Stimulated activated CD8-positive, alpha-beta memory T cell treated with anti-CD3 and anti-CD28 coated beads, Interleukin-7, amount 100 ng/mL, for 1 hour (primary cell): ENCODE measurements at places on chromosomes 4 and X.

GRCh38 chr4:141142423-141142822, 9.2 kb upstream of the RNF150 start:
- no peak for DNase-seq

GRCh38 chr4:170170861-170171260, 81.1 kb upstream of the AADAT start:
- DNase-seq: no peak

DNA sequence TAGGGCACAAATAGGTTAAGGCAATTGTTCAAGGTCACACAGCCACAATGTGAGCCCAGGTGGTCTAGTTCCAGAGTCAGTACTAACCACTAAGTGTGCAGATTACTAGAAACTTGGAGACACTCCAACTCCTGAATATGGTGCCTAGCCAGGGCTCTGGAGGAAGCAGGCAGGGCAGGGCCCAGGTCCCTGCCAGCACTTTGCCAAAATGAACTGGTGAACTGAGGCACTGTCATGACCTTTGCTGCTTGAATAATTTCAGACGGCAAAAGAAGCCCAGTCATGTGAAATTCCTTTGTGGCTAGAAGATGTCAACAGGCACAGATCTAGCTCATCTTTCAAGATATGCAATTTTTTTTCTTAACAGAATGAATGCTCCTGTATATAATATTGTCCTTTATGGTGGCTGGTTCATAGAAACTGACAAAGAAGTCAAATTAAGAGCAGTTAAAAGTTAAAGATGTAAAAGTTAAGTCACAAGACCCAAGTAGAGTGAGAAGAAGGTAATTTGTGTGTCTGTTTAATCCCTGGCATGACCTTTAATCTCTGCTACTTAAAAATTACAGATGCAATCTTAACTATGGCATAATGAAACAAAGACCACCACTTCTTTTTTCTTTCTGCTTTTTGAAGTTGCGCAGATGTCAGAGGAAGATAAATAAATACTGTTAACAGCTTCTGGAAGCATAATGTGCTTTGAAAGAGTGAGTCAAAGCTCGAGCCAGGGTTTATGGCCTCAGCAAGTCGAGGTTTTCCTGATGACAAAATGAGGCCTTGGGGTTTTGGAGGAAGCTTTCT, 54.1 kb downstream of the SHROOM3 start:
- no peak for DNase-seq

- DNase-seq: no peak
Measured at GRCh38 chrX:112888916-112889315, 48.3 kb upstream of the AMOT start.

DNA sequence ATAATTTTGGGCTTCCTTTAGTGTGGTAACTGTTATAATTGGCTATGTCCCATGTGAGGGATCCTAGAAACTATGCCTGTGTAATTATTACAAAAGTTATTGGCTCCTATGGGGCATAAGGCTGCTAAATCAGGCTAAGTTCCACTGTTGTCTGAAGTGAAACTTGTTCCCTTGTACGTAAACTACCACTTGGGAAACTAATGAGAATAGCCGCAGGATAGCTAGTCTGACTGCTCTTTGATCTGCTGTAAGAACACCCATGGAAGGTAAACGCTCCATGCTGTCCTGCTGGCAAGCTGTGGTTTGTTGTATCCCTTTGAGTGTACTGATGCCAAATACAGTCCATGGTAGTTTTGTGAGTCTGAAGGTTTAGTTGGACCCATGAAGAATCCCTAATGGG, 9.3 kb upstream of the MAOA start:
- DNase-seq: no peak

GRCh38 chr4:158162631-158163030, 10.2 kb downstream of the GASK1B start:
- DNase-seq: no peak

DNA sequence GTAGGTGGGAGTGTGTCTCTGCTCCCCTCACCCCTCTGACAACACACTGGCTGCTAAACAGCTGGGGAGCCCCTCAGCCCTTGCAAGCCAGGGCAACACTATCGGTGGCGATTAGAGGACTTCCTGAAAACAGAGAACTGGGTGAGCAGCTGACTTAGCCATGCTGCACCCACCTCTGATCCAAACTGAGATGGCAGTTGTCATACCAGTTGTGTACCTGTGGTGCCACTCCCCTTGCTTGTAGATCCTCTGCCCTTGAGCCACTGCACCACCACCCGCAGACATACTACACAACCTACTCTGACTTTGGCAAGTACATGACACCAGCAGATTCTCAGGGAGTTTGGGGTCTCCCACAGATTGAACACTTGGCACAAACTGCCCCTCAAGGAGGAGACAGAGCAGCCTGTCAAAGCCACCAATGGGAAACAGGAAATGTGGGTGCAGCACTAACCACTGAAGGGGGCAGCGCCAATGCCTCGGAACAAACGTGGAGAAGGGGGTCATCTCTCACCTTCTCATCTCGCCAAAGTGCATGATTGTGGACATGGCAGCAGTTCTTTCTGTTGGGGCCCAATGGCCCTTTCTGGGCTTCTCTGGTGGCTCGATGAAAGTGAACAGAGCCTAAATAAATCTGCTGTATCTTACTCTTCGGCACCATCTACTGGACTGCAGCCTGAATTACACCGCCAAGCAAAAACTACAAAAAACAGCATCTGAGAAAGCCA, 119.8 kb downstream of the NEK1 start:
- no peak for DNase-seq

GRCh38 chrX:18886005-18886343, 97.9 kb downstream of the PHKA2 start:
- DNase-seq: no peak

GRCh38 chr4:71198958-71199357, 139.9 kb upstream of the SLC4A4 start:
- no peak for DNase-seq

GRCh38 chrX:128781506-128781905, 729.3 kb upstream of the ACTRT1 start:
- no peak for DNase-seq

DNA sequence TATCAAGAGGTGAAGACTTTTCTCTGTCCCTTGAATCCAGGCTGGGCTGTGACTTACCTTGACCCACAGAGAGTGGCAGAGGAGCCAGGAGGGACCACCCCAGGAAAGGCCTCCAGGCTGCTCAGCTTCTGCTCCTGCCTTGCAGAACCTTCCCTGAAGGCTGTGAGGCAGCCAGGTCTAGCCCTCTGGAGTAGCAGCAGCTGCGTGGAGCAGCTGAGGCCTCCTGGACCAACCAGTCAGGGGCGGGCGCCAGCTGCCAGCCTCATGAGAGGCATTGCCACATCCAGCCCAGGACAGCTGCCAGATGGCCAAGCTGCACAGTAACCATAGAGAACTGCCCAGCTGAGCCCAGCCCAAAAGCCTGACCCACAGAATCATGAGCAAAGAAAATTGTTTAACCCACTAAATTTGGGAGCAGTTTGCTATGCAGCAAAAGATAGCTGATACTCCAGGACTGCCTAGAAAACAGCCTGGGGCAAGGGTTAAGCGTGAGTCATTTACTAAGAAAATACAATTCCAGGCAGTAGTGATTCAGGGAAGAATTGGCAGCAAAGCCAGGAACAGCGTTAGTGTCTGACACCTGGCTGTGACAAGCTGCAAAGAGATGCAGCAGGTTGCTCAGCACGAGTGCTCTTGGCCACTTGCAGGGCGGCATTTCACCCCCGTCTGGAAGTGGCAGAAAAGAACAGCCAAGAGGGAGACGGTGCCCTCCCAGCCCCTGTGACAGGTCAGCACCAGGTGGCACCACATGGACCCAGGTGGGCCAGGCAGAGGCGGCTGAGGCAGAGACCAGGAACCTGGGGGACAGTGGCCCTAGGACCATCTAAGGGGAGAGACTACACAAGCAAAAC, 14.7 kb upstream of the PDE6B start:
- no peak for DNase-seq
